ENCODE measurements at places on chromosomes 12 and 14.
A peak's percentile ranks its signal among the peaks of the same experiment; 100 is the strongest.

GRCh38 chr12:24664161-24664880 lies 284.6 kb downstream of the BCAT1 start:
- DNase-seq = no peak

DNA sequence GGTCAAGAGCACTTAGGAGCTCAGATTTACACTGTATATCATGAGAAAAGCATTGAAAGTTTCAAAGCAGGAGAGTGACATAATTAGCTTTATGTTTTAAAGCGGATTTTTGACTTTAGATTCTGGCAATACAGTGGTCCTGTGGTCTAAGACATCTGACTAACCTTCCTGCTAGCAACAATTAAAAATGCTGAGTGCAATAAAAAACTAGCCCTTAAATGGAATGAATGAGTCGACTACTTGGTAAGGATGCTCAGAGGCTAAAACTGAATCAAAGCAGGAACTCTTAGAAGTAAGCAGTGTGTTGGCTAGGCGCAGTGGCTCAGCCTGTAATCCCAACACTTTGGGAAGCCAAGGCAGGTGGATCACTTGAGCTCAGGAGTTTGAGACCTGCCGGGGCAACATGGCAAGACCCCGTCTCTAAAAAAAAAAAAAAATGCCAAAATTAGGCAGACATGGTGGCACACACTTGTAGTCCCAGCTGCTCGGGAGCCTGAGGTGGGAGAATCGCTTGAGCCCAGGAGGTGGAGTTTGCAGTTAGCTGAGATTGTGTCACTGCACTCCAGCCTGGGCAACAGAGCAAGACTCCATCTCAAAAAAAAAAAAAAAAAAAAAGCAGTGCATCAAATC lies 18.9 kb downstream of the BICD1 start:
- no peak for DNase-seq

DNA sequence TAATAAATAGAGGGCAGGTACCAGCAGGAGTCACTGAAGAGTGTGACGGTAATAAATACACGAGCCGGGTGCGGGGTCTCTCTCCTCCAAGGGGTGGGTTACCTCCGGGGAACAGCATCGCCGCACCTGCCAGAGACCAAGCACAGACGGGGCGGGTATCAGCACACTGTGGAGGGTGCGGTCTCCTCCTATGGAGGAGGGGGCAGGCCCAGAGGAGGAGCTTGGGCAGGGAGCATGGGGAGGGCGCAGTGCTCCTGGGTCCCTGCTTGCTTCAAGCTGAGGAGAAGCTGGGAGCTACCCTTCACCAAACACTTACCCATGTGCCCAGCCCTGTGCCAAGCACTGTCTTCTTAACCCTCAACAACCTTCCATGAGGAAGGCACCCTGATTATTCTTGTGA lies 12.8 kb downstream of the PGF start:
- DNase-seq = no peak

- no peak for DNase-seq
Observed at GRCh38 chr12:92124689-92125029, 21.0 kb downstream of the BTG1 start.

DNA sequence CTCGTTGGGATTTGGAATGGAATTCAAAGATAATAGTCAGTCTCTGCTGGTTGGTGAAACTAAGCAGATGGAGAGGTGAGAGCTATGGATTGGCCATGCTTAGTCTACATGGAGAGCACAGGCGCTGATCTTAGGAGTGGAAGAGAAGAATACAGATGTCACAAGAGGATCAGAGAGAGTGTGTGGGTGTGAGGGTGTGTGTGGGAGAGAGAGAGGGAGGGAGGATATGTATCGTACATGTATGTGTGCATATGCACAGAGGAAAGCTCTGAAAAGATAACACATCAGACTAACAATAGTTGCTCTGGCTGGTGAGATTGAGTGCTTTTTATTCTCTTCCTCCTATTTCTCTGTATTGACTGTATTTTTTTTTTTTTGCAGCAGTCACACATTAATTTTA lies 686.2 kb upstream of the TBX3 start:
- DNase-seq = no peak

DNA sequence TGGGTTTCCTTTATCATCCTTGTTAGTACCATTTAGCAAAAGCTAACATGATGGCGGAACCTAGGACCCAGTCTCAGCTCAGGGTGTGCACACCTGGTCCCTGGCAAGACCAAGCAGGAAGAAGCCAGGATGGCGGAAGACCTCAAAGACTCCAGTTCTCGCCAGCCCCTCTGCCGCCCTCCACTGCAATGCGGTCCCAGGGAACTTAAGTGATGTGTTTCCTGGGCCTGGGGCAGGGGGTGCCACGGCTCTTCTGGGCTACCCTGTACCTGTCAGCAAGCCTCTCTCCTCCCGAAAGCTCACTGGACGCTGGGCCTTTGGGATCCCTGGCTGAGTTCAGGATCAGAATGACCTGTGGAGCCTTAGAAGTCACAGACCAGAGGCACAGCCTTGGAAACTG lies 71.3 kb downstream of the FBXL14 start:
- no peak for DNase-seq

GRCh38 chr14:54188064-54188666 lies 208.6 kb upstream of the CDKN3 start:
- no peak for DNase-seq

DNA sequence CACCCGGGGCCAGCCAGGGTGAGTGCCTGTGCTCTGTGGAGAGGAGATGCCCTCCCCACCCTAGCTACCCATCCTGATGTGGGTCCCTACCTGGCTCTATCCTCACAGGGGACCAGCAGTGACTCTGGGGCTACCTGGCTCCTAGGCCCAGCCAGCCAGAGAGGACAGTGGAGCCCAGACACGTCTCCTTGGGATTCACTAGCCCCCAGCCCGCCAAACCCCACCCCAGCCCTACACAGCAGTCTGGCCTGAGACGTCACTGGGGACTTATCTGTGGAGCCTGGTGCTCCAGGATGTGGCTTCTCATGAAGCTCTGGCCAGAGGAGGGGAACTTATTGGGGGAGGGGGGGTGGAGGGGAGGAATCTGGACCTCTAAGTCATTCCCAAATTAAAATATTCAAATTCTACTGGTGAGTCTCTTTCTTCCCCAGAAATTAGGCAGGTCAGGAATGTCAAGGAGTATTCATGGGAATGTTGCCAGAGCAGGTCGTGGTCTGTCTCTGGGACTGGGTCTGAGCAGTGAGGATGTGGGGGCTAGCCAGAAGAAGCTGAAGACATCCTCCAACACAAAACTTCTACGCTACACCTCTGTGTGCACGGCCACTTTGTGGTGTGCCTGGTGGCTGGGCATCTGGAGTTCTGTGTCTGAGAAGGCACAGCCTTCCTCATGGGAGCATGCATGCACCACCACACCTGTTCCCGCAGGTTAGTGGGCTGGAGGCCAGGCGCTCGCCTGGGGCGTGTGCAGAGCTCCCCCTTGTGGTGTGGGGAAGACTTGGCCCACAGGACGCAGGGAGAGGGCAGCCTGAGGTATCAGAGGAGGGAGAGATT lies 2.7 kb downstream of the CMTM5 start:
- peak; percentile 68 for DNase-seq

GRCh38 chr14:67485501-67486095 lies 2.9 kb downstream of the TMEM229B start:
- DNase-seq = no peak

DNA sequence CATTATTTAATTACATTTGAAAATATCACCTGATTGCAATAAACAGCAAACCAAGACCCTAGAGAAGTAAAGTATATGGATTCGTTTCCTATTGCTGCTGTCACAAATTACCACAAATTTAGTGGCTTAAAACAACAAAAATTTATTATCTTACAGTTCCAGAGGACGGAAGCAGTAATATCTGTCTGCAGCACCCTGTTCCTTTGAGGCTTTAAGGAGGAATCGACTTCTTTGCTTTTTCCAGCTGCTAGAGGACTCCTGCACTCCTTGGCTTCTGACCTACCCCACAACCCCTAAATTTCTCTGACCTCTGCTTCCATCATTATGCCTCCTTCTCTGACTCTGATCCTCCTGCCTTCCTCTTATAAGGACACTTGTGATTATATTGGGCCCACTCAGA lies 23.8 kb upstream of the PPM1A start:
- no peak for DNase-seq

DNA sequence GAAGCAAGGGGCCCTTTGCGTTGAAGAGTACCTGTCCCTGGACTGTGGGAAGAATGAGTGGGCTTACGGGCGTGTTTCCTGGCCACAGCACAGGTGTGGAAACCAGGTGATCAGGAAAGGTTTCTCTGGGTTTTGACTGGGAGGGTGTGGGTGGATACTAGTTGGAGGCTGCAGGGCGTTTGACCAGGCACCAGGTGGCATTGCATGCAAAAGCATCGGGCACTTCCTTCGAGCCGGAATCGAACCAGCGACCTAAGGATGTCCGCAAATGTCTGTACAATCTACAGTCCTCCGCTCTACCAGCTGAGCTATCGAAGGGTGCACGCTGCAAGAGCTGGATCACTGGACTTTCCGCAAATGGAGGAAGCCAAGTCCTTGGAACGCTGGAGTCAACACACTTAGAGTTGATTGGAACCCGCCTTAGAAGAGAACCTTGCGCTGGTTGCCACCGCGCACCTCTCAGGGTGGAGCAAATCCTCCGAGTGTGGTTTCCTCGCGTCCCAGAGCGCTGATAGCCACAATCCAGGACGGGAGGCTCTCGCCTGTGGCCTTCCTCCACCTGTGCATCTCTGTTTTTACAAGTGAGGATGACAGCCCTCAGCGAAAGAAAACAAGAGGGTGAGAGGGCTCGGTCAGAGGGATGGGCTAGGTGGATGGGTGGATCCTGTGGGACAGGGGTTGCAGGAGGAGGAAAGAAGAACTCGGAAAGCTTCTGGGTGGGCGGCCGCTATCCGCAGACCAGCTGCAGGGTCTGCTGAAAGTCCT lies 21.2 kb upstream of the RNASE4 start:
- DNase-seq = peak; percentile 64

DNA sequence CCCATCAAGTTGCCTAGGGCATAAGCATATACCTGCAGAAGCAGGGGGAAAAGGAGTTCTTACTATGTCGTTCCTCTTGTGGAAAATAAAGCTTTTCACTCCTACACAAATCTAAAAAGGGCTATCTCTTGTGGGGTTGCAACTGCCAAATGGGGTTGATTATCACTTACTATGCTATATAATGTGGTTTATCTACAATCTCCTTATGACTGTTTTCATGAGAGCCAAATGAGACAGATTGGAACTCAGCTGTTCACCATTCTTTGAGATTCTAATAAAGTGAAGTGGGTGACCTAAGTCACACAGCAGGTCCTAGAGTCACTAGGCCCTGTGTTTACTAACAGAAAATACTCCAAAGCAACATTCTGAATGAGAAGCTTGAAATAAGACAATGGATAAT lies 47.7 kb downstream of the CIT start:
- no peak for DNase-seq

DNA sequence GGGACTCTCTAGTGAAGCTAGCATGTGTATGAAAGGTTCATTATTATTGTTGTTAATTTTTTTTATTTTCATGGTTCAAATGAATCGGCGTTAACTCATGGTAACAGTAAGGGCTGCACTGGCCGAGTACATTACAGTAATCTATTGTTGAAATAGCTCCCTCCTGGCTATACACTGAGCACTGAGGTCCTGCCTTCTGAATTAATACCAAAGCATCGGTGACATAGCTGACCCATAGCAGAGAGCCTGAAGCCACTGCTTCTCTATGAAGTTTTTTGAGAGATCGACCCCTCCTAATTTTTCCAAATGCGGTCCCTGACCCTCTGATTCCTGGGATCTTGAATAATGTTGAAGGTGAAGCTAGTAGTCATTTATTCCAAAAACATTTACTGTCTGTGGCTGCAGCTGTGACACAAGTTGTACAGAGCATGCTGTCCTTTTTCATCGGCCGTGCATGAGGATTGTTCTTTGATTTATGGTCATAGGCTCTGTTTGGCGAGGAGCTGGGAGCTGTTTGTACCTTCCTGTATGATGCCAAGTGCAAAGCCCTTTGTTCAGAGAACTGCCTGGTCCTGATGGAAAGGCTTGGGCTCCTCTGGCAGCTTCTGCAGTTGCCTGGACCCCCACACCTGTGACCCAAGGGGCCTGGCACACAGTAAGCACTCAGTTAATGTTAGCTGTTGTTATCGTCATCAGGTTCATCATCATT lies 486.5 kb downstream of the EGLN3 start:
- DNase-seq = no peak

DNA sequence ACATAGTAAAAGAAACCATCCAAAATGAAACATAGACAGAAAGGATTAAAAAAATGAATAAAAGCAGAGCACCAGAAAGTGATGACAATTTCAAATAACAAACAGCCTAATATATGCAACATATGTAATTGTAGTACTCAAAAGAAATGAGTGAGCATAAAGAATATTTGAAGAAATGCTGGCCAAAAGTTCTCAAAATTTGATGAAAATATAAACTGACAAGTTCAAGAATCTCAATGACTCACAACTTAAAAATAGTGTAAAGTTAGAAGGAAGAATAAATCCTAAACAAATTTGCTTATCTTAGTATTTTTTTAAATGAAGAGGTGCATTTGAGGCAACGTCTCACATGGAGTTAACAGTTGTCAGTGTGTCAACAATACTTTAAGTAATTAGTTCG lies 498.9 kb downstream of the SLC6A15 start:
- no peak for DNase-seq

DNA sequence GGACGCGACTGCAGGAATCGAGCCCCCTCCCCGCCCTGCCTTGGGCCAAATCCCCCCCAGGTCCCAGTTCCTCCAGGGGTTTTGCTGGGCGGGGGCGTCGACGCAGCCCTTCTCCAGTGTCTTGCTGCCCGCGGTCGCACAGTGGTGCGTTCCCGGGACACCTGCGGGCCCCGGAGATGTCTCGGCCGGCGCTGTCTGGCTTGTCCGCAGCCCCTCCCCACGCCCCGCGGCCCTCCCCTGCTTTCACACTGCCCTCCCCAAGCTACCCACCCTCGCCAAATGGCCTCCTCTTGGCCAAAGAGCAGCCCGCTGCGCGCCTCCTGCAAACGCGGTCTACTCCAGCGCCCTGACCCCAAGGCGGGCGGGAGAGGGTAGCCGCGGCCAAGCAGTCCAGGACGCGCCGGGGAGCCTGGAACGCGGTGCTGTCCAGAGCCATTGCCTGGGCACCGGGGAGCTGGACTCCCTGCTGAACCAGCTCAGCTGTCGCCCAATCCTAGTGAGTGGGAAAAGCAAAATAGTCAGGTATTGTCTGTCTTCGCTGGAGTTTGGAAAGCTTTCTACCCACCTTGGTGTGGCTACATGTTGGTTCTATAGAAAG lies 122.0 kb downstream of the AACS start:
- DNase-seq = no peak

GRCh38 chr14:101728367-101728742 lies 33.2 kb upstream of the PPP2R5C start:
- DNase-seq = no peak

GRCh38 chr12:26809611-26810285 lies 23.2 kb downstream of the ITPR2 start:
- DNase-seq = no peak

- DNase-seq = no peak
Observed at GRCh38 chr14:55963295-55963694, 154.9 kb upstream of the PELI2 start.

DNA sequence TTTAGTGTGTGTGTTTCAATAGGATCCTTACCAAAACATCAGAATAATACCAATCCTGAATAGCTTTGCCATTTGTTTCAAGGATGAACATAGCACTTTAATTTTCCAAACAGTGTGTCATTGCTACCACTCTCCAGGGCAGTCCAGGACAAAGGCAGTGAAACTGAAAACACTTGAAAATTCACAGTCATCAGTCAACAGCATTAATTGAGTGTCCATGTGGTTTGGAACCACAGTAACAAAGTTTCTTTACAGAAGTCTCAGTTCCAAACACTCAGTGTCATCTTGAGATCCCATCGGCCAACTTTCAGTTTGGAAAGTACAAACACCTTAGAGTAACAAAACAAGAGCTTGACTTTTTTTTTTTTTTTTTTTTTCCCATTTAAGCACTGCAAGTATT lies 228.4 kb upstream of the SOX5 start:
- DNase-seq = no peak

All from RWPE1 (cell line).